ENCODE measurements at places on chromosomes 2 and 18. TPM values are rescaled to one million over a fixed set of nuclear protein-coding genes. Genes with fewer than 3 reads are reported as not detected.
A peak's percentile ranks its signal among the peaks of the same experiment; 100 is the strongest.

- no peak for DNase-seq
Measured at GRCh38 chr18:74239567-74239966, 52.2 kb downstream of the CYB5A start.

GRCh38 chr2:71756280-71756906 is 303.0 kb downstream of the DYSF start:
- no peak for DNase-seq

- DNase-seq, result no peak
Measured at GRCh38 chr18:58793361-58793760, 71.3 kb upstream of the ZNF532 start.

The SPDYA gene
- 0.59 TPM for polyA plus RNA-seq

The C1QL2 gene
- polyA plus RNA-seq, result 0.10 TPM

DNA sequence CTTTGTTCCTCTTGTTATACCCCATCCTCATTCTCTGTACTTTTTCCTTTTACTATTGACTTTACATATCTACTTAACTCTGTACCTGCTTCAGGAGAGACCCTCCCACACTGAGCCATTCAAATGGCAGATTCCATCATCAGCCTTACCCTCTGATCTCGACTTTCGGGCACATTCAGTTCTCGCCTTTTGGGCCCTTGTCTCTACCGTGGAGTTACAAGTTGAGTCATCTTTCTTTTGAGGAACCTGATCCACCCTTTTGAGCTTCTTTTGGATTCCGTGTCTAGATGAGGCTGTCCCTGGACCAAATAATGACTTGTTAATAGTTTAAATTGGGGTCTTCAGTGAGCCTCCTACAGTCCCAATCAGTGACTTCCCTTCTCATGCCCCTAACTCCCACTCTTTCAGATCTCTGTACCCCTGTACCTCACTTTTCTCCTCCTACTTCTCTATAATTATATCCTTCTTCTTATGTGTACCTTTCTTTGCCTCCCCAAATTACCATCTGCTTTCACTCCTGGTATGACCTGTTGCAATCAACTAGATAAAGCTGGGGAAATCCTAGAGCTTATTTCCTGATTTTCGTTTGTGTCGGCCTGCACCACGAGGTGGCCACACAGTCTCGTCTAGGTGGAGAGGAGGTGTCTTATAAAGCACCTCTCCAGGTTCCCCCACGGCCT is 17.2 kb downstream of the SP110 start:
- DNase-seq, result no peak

- DNase-seq, result no peak
Measured at GRCh38 chr2:178513876-178514275, 33.6 kb downstream of the PLEKHA3 start.

DNA sequence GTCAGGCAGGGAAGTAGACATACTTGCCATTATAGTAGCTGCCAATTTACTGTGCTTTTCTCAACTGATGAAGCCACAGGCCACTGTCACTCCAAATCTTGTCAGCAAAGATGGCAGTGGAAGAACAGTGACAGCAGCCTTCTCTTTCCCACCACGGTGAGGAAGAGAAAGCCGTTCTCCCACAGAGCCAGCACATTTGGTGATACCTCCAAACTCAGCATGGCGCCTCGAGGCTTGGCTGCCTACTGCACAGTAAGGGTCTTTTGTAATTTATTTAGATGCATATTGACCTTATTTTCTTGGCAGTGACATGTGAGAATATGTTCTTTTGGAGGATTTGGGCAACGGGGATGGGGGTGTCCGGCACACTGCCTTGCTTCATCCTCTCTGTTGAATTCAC is 117.2 kb upstream of the CDH20 start:
- peak; percentile 37 for DNase-seq

- DNase-seq, result no peak
Measured at GRCh38 chr2:133408671-133409070, 159.6 kb downstream of the NCKAP5 start.

DNA sequence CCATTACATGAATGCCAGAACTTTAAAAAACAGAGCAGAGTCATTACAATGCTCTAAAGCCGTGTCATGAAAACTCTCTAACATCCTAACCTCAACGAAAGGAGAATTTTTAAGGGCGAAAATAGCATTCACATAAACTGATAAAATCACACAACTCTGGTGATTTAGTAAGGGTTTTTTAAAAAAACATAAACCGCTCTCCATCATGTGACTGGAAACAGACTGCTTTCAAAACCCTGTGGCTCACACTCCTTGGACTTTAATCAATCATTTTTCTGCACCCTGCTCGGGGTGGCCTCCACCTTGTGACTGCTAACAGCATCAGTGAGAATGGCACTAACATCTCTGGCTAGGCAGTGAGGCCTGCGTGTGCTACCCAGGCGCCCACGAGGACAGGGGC is 12.1 kb downstream of the DOCK10 start:
- no peak for DNase-seq

GRCh38 chr18:37702841-37703240 is 137.2 kb upstream of the CELF4 start:
- DNase-seq, result no peak

The SANBR gene
- 6.5 TPM for polyA plus RNA-seq

GRCh38 chr18:6994771-6995430 is 122.7 kb downstream of the LAMA1 start:
- no peak for DNase-seq

- DNase-seq, result no peak
Measured at GRCh38 chr2:167128130-167128529, 239.8 kb downstream of the XIRP2 start.

- no peak for DNase-seq
Measured at GRCh38 chr18:48075707-48076093, 145.2 kb upstream of the SMAD2 start.

DNA sequence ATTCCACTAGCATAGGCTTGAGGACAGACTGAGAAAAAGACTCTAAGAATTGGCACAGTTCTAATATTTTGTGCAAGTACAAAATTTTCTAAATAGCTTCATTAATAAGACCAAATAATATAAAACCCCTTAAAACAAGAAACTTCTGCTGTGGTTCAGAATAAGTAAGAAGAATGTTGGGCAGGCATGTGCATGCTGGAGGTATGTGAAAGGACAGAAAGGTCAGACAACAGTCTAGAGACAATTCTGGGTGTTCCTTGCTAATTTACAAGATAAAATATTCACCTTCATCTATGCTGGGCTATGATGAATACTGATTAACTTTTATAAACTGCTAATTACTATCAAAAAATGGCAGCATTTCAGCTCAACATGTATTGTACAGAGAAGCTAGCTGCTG is 14.9 kb downstream of the CEBPZOS start:
- DNase-seq, result no peak

- DNase-seq, result no peak
Measured at GRCh38 chr2:5368263-5368662, 323.9 kb upstream of the SOX11 start.

The TSGA10 gene
- 2.9 TPM for polyA plus RNA-seq

The CCL20 gene
- polyA plus RNA-seq, result 5.5 TPM

The VWC2L gene
- polyA plus RNA-seq, result not detected

DNA sequence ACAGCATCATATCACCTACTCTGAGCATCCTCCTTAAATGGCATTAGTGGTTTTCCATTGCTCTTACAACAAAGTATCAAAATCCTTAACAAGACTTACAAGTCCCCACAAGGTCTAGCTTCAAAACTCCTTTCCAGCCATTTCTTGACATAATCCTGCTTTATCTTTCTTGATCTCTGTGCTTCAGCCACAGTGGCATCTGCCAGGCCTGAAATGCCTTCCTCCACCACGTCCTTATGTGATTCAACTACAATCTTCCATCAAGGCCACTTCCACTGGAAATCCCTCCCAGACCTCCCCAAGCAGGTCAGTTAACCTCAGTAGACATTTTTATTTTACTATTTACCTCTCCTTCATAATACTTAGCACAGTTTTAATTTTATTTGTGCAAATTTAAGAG is 83.8 kb upstream of the CCDC150 start:
- no peak for DNase-seq

DNA sequence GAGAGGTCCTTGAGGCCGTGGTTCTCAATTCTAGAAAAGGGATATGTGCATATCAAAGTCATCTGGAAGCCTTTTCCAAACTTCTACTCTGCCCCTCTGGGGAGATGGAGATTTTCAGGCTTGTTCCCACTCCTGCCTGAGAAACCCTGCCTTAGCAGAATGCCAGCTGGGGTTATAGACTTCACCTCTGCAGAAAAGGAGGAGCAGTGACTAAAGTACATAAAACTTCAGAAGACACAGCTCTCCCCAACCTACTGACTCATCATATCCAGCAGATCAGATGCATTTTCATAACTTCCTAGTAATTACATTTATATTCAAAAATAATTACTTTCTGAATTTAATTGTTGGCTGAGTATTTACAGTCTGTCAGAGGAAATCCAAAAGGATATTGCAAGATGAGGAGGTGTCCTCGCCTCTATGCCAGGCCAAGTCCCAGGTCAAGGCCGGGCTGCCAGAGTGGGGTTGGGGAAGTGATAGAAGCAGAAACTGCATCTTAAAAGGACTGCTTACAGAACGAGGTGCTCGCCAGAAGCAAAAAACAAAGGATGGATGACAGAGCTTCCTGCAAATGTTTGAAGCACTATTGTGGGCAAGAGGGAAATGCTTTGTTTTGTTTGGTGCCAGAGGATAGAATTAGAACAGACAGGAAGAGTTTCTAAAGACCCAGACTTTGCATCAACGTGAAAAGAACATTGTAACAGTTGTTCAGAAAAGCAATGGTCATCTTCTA is 75.6 kb upstream of the APCDD1 start:
- DNase-seq, result no peak

DNA sequence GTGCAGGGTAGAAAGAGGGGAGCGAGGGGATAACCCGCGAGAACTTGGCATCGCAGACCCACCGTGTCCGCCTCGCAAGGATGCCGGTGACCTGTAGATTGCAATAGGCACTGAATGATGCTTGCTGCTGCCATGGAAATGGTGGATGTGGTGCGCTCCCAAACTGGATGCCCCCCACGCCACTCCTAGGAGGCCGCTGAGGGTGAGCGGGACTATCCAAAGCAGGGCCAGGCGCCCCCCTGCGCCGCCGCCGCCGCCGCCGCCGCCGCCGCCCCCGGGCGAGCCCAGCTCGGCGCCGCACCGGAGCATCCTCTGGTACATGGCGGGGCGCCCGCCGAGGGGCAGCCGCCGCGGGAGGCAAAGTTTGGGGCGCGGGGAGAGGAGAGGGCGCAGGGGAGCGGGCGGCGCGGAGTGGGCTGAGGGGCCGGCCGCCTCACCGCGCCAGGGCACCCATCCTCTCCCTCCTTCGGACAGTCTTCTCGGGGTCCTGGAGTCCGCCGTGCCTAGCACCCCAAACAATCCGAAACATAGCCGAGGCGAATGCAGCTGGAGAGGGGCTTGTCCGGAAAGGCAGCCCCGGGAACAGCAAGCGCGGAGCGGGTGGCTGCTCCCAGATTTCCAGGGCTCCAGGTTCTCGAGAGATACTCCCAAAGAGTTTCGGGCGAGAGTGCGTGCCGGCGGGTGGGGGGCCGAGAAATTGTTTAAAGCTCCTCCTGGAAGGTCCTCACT is 685.1 kb downstream of the NRXN1 start:
- no peak for DNase-seq

The ABCA12 gene
- polyA plus RNA-seq, result not detected

DNA sequence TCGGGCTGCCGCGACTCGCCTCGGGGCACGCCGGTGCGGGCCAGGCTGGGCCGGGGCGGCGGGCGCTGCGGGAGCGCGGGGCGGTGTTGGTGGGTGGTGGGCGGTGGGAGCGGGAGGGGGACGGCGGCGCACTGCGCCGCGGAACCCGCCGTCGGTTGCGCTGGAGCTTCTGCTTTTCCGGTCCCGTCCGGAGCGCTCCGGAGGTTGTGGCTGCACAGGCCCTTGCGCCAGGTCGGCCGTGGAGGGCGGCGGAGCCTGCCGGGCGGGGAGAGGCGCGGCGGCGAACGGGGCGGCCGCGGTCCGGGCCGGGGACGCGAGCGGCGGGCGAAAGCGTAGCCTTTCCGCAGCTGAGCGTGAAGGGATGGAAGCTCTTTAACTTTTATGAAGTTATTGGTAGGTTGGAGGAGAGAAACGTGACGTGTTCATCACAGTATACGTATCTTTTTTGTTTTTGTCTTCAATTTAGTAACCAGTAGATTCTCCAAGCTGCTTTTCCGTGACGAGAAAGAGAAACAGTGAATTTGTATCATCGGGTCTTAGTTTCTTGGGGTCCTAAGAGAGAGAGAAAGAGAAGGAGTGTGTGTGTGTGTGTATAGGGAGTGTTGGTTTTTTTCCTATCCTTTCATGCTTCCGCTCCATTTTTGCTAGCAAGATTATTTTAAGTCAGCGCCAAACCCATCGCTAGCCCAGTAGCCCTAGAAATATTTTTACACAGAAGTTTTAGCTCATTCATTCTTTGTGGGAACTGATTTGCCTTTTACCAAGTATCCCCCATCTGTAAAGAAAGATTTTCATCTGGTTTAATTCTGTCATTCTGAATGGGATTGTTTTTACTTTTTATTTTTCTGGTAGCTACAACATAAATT is 535 bp downstream of the ATG4B start:
- no peak for DNase-seq

DNA sequence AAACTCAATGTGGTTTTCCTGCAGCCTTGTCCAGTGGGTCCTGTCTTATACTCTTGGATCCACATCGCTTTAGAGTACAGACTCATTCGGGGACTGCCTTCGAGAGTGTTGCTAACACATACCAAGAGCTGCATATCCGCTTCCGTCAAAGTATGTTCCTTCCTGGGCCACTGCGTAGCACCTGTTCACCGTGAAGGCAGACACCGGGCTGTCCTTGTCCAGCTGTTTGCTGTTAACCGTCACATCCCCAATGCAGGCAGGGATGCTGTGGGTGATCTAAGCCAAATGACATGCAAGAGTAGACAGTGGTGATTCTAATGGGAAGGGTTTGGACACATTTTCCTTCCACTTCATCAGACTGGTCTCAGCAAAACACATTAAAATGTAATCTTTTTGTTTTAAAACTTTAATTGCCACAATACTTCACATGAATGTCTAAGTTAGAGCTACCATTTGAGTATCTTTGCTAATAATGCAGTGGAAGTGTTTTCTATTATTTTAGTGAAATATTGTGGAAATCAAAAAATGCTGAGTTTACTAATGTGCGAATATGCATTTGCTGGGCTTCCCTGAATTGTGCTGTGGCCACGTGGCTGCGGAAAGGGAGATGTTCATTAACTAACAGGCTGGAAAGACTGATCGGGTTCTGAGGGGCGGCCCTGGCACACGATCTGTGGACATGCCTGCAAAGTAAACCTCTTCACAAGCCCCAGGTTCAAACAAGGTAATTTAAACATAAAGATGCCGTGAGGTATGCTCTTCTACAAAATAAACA is 169.1 kb downstream of the LAMA1 start:
- DNase-seq, result no peak
